ENCODE measurements at places on chromosomes 3 and 15.

DNA sequence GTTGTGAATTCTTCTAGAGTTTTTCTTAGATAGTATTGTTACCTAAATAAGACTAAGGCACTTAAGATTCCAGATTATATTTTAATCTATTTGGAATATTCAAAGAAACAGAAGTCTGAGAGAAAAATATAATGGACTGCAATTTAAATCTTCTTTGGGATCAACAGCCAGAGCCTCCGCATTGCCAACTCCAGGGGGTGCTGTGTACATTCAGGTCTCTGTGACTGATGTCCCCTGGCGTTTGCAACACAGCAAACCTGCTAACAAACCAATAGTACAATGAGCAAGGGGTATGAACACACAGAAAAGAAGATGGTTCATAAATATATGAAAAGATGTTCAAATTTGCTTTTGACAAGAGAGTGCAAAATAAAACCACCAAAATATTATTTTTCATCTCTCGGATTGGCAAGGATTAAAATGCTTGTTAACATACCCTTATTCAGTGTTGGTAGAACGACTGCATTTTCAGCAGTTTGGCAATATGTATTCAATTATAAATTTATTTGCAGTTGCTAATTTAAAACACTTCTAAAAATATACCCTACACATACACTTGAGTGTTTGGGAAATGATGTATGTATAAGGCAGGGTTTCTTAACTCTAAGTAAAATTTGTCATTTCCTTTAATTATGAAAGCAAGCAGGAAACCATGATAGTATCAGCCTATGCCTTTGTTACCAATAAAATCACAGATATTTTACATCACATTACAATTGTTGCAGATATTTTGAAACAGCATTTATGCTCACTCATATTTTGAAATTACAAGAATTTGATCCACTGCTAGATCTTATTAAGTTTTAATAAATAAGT, 16.1 kb upstream of the TM4SF1 start:
- peak; percentile 60 for DNase-seq

DNA sequence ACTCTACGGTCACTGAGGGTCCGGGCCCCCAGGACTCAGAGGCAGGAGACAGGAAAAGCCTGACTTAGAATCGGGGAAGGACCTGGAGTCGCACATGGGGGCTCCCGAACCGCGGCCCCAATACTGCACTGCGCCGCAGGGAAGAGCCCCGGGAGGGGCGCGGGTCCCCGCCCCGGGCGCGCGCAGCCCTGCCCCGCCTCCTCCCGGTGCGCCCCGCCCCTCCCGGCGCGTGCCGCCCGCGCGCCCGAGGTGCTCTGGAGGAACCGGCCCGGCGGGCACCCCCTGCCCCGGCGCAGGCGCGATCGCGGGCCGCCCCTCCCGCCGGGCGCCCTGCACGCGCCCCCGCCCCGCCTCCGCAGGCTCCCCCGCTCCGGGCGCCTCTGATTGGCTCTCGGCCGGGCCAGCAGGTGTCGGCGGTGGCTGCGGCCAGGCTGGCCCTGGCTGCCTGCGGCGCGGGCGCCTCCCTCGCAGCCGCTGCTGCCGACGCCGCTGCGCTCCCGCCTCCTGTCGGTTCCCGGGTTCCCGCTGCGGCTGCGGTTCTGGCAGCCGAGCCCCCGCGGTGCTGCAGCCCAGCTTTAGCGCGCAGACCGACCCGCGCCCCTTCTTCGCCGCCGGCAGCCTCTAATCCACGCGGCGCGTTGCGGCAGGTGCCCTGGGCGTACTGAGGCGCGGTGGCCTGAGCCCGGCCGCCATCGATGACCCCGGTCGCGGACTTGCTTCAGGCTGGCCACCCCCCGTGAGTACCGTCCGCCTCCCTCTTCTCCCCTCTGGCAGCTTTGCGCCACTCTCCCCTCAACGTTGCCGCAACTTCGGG, at the start of gene MYRIP:
Gene MYRIP, plus strand, starts transcription at position 429 of the 814 bp plus-strand sequence. CDS start 91,208 bp downstream, outside the sequence.
- no peak for DNase-seq

DNA sequence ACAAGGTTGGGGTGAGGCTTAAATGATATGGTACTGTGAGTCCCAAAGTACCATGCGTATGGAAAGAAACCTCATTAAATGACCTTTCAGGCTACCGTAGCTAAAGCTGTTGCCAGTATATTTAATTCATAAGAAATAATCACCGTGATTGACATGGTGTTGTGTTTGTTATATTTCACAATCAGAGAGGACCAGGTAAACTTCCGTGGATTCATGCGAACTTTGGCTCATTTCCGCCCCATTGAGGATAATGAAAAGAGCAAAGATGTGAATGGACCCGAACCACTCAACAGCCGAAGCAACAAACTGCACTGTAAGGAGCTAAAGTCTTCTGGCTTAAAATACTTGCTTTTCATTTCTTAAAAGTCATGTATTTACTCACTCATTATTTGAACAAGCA, 31.5 kb downstream of the CHP1 start:
- no peak for DNase-seq

- peak; percentile 87 for DNase-seq
Measured at GRCh38 chr3:133535971-133536881, 37.3 kb upstream of the CDV3 start.

- no peak for DNase-seq
Measured at GRCh38 chr3:108300103-108300849, 3.9 kb downstream of the HHLA2 start.

DNA sequence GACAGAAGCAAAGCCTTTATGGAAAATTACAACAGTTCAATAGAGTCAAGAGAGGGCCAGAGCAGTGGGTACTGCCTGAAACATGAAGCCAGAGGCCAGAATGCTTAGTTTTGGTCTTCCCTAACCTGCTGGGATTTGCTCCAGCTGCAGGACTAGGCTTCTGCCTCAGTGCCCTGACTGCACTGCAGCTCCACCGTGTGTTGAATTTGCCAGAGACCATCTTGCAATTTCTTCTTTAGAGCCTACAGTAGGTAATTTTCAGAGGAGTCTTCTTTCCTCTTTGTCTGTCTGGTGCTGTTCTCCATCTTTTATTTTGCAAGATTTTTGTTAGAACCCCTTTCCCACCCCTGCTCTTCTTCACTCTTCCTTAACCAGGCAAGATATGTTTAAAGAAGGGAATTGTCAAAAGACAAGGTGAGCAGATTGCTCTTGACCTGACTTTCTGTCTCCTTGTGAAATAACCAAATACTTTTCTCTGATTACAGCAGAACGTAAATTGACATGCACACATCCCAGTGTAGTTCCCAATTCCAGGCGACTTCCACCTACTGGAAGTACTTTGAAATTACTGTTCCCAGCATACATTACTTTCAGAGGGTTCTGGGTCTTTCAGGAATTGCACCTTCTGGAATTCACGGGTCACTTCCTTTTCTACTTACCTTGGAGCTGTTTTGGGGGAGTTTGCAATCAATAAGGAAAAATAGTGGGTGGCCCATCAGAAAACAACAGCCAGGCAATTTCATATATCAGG, 161.2 kb downstream of the MINAR1 start:
- no peak for DNase-seq

DNA sequence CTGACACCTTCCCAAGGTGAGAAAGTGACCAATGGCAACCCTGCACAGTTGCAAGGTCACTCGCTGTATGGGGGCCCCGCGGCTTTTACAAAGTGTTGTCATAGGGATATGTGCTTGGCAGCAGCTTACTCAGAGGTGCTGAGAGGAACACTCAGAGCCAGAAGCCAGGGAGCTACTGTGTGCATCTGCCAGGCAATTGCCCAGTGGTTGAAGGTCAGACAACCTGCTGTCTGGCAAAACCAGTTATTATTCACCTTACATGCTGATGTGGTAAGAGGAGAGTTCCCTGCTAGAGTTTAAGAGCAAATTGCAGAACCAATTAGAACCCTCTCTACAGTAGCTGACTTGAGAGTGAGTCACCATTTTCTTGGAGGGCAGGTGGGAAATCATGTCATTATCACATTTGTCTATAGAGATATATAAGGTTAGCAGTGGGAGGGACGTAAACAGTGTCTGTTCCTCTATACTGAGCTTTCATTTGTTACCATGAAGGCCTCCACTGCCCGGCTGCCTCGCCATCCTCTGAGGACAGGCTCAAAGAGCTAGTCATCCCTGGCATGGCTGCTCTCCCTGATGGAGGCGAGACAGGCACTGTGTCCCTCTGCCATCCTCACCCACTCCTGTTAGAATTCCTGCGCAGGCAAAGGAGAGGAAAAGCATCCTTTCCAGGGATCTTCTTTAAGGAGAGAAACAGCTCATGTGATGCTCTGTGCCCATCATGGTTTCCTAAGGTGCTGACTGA, 274.4 kb downstream of the PLCL2 start:
- DNase-seq = no peak

DNA sequence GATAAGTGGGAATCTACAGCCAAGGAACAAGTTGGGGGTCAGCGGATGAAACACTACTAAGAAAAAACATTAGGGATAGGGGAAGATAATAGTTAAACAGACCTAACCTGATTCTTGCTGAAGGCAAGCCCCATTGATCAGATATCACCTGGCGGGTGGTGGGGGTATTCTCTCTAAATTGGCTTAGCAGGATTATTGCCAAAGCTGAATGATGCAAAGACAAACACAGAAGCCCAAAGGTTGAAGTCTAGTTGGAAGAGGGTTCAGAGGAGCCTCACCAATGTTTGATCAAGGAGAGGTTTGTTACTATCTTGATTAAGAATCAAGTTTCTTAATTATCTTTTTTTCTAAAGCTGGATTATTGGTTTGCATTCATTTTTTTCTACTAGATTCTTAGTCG, 371.9 kb upstream of the CNTN4 start:
- no peak for DNase-seq

DNA sequence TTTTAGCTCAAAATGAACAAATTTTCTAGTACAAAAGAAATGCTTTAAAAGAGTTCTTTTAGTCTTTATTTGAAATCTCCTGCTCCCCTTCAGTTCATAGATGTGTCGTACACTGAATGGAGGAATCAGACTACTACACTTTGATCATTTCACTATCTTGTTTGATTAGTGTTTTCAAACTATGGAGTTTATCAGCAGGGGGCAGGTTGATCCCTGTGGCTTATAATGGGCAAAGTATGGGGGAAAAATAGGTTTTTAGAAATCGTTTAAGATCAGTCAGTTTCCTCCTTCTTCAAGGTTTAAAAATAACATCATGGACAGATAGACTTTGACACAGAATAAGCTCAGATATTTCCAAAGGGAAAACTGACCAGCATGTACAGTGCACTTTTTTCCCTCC, 701.7 kb downstream of the CADM2 start:
- DNase-seq = no peak

- no peak for DNase-seq
Measured at GRCh38 chr3:67460841-67461510, 193.4 kb downstream of the SUCLG2 start.

DNA sequence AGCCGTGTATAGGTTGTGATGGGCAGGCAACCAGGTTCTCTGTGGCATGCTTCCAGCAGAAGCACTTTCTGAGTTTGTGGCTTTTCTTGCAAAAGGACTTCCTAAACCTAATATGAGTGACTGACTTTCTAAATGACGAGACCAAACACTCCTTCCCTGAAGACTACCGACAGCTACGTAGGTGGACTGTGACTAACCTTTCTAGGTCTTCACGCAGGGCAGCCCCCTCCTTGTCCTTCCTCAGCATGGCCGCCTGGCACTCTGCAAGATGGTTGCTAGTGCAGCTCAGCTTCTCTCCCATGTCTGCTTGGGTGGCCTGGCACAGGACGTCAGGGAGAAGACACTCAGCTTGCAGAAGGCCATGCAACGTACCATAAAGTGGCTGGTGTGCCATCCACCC, 20.9 kb downstream of the CXCR6 start:
- no peak for DNase-seq

GRCh38 chr3:132507657-132508056, 89.4 kb upstream of the ACKR4 start:
- DNase-seq = no peak

DNA sequence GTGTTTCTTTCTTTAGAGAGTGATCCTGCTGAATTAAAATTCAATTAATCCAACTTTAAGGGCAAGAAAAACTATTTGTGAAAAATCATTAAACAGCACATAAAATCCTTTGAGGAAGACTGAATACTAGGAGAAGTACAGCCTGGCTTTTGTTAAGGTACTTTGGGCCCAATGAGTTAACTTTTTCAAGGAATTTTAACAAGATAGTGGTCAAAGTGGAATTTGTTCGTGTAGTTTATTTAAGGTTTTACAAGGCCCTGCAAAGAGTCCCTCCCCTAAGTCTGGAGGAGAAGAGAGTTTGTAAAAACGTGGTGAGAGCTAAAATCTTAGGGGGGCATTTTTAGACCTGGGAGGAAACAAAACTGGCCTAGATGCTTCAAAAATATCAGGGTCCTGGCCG, 26.0 kb upstream of the TRIM71 start:
- DNase-seq = no peak

- DNase-seq = no peak
Measured at GRCh38 chr3:190301591-190301990, 20.7 kb downstream of the CLDN1 start.

GRCh38 chr15:69665641-69666111, 213.1 kb downstream of the RPLP1 start:
- DNase-seq = no peak

GRCh38 chr3:46960081-46960701, 16.4 kb downstream of the CCDC12 start:
- no peak for DNase-seq

DNA sequence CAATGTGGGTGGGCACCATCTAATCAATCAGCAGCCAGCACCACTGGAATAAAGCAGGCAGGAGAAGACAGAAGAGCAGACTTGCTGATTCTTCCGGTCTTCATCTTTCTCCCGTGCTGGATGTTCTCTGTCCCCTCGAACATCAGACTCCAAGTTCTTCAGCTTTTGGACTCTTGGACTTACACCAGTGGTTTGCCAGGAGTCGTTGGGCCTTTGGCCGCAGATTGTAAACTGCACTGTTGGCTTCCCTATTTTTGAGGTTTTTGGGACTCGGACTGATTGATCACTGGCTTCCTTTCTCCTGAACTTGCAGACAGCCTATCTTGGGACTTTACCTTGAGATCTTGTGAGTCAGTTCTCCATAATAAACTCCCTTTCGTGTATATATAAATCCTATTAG, 292.8 kb downstream of the BCHE start:
- no peak for DNase-seq

DNA sequence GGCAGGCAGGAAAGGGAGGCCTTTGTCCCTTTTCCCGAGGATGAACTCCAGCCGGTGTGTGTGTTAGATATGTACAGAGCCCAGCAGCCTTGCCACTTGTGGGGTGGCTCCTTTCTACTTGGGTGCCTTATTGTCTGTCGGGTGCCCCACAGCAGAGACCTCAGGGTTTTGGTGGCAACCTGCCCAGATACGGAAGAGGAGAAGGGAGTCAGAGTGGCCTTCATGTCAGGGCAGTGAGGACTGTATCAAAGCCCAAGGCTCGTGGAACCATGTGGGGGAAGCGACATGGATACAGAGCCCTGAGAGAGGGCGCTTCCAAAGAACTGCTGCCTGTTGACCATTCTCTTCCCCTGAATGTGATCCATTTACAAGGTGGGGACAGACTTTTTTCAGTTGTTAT, 166.2 kb downstream of the SLCO3A1 start:
- no peak for DNase-seq

GRCh38 chr3:132073771-132074170, 39.0 kb upstream of the CPNE4 start:
- DNase-seq = no peak

DNA sequence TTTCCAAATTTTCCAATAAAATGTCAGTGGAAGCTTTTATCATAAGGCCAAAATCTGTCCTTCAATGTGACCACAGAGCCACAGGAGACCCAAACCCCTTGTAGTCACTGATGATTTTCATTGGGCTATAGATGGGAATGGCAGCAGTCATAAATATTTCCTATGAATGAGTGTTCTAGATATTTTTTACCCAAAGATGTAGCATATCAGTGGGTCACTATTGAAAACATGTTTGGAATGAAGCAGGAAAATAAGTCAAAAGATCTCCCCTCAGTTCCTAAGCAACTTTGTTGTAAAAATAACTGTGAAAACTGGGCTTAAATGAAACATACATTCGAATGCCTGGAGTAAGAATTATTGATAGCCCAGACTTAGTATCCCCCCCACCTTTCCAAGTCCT, 49.0 kb downstream of the NKIRAS1 start:
- no peak for DNase-seq

All from fibroblast of skin of left quadriceps (primary cell).